ENCODE measurements at places on chromosomes 2 and 18.

DNA sequence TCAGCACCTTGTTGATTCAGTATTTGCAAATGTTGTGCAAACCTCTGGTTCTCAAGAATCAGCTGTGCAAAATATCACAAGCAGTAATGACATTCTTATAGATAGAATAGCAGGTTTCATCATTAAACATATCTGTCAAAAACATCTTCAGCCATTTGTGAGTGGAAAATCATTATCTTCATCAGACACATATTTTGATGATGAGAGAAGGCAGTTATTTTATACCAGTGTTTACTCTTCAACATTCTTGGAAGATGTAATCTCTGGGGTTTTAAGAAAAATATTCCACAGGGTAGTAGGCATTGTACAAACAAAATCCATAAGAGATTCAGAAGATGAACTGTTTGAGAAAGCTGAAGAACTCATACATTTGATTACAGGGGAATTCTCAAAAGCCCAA lies 64.3 kb downstream of the FSIP2 start:
- DNase-seq, result no peak

DNA sequence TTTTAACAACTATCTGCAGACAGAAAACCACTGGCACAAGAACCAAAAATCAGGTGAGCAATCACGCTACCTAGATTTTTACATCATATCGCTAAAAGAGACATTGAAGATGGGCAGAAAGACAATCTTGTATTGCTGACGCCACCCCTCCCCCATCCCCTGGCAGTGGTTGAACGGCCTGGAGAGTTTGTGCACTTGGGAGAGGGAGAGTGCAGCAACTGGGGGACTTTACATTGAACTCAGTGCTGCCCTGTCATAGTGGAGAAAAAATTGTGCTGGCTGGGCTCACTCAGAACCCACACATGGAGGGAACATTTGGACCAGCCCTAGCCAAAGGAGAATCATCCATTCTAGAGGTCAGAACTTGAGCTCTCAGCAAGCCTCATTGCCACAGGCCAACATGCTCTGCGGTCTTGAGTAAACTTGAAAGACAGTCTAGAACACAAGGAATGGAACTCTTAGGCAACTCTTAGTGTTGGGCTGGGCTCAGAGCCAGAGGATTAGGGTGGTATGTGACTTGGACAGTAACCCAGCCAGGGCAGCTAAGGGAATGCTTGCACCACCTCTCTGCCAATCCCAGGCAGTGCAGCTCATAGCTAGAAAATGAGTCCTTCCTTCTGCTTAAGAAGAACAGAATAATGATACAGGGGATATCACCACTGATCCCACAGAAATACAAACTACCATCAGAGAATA lies 220.0 kb upstream of the CYP26B1 start:
- peak; percentile 67 for DNase-seq

DNA sequence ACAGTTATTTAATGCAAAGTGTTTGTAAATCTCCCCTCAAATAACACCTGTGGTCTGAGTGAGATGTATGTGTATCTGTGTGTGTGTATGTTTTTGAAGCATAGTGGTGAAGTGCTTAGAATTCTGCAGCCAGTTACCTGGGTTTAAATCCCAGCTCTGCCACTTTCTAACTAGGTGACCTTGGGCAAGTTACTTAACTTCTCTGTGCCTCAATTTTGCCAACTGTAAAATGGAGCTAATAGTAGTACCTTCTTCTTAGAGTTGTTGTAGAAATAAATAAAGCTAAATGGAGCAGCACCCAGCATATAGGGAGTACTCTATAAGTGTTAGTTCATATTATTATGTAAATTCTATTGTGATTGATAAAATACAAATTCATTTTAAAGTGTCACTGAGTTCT lies 48.9 kb downstream of the TGFA start:
- DNase-seq, result no peak

- DNase-seq, result no peak
Observed at GRCh38 chr2:75562513-75562864, 1.8 kb upstream of the EVA1A start.

GRCh38 chr2:143426296-143426695 lies 297.1 kb downstream of the ARHGAP15 start:
- DNase-seq, result peak; percentile 51

Data from AG04450 (cell line).